ENCODE measurements at places on chromosomes 11 and 22.

- no peak for DNase-seq
Measured at GRCh38 chr11:111306321-111306720, 8.0 kb downstream of the POU2AF3 start.

- DNase-seq, result peak; percentile 87
Measured at GRCh38 chr11:111733016-111733415, 33.2 kb downstream of the PPP2R1B start.

- DNase-seq, result peak; percentile 57
Measured at GRCh38 chr11:60625262-60625661, 74.2 kb upstream of the MS4A8 start.

- peak; percentile 58 for DNase-seq
Measured at GRCh38 chr11:10927538-10927937, 69.7 kb upstream of the ZBED5 start.

- DNase-seq, result peak; percentile 71
Measured at GRCh38 chr22:45553351-45554039, 50.8 kb downstream of the FBLN1 start.

- no peak for DNase-seq
Measured at GRCh38 chr22:38404419-38404818, 50.6 kb downstream of the KCNJ4 start.

DNA sequence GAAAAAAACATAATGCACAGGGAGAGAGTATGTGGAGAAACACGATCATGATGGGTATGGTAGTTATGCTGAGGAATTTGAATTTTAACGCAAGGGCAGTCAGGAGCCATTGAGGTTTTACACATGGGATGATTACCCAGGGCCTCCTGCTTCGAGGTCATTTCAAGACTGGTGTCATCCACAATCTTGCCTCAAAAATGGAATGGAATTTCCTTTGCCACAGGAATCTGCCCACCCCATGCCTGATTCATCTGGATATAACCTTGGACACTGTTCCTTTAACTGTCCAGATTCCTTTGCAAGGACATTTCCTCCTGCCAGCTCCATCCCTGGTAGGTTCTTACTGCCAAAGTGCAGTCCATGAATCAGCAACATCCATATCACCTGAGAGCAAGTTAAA is 655.9 kb upstream of the TENM4 start:
- peak; percentile 98 for DNase-seq

DNA sequence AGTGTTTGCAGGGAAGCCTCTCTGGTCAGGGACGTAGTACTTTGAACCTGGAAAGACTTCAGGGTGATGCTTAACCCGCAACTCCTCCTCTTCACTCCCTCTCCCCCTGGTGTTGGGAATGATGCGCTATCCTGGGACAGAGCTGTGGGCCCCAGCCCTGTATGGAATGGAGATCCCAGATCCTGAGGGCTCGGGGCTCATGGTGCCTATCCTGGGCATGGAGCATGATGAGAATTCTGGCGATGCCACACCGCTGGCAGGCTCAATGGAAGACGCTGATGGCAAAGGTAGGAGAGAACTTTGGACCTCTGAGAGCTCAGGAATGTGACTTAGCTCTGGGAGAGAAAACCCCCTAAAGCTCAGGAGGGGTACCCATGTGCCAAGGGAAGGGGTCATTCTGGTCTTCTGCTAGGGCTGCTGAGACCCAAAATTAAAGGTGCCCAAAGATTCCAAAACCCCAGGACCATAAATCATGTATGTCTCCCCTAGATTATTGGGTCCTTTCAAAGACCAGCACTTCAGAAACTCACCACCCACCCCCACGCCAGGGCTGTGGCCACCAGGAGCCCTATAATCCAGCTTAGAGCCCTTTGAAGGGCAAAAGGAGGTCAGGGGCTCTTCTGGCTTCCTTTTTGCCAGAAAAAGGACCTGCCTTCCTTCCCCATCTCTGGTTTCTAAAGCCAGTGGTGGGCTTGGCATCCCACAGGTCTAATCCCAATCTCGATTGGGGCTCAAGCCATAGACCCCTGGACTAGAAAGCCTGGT is 52.5 kb downstream of the BTG4 start:
- no peak for DNase-seq

DNA sequence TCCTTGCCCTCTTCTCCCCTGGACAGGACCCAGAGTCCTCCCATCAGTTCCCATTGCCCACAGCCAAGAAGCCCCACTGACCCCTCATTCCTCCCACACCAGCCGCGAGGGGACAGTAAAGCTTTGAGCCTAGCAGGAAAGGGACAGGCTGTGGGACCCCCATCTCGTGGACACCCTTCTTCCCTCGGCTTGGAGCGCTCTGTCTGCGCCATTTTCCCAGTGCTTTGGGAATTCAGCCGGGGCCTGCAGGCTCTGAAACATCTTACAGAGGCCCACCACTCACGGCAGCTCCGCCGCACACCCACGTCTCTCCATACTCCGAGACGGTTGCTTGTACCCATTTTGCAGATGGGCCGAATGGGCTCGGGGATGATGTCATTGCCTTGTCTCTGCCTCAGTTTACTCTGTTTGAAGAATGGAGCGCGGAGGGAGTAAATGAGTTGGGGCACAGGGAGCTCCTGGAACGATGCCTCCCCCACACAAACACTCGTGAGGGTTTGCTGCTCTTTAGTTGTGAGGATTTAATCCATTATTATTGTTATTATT is 447.7 kb downstream of the TBC1D22A start:
- no peak for DNase-seq

DNA sequence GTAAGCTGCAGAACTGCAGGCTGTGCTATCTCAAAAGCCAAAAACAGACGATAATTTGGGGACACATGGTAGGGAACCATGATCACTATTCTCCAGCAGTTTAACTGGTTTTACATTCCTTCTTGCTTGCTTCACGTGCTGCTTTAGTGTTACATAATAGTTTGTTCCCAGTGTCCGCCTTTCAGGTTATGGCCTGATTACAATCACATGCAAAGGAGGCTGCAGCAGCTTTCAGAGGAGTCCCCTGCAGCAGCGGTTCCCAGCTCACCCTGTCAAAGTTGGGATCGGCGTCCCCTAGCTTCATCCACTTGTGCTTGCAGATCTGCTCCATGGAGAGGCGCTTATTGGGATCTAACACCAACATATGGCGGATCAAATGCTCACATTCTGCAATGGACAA is 39.2 kb upstream of the APOA1 start:
- no peak for DNase-seq

DNA sequence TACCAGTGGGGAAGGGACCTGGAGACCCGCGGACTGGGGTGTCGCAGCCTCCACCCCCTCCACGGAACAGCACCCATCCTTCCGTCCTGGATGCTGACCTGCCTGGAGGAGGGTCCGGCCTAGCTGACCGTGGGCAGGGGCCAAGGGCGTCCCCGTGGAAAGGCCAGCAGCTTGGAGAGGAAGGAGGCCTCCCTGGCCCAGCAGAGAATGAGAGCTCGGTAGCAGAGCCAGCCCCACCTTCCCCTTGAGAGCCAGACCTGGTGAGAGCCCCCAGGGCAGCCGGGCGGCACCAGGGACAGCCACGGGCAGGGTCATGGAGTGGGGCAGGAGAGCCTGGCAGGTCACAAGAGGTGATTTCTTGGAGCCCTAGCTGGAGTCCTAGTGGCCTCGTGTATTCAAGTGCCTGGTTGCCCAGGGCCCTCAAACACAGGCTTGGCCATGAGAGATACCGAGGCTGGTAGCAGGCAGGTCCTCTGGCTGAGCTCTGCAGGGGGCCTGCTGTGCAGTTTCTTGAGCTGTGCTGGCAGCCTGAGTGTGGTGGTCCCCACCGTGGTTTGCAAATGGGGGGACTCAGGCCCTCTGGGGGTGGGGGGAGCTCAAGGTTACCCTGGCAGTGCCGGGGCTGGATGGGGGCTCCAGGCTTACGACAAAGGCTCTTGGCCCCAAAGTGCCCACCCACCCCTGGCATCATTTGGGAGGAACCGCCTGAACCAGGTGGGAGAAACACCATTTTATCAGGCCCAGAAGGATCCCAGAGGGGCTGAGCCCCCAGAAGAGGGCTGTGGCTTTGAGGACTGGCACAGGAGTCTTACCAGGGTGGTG is 7.6 kb downstream of the TSPAN32 start:
- no peak for DNase-seq

DNA sequence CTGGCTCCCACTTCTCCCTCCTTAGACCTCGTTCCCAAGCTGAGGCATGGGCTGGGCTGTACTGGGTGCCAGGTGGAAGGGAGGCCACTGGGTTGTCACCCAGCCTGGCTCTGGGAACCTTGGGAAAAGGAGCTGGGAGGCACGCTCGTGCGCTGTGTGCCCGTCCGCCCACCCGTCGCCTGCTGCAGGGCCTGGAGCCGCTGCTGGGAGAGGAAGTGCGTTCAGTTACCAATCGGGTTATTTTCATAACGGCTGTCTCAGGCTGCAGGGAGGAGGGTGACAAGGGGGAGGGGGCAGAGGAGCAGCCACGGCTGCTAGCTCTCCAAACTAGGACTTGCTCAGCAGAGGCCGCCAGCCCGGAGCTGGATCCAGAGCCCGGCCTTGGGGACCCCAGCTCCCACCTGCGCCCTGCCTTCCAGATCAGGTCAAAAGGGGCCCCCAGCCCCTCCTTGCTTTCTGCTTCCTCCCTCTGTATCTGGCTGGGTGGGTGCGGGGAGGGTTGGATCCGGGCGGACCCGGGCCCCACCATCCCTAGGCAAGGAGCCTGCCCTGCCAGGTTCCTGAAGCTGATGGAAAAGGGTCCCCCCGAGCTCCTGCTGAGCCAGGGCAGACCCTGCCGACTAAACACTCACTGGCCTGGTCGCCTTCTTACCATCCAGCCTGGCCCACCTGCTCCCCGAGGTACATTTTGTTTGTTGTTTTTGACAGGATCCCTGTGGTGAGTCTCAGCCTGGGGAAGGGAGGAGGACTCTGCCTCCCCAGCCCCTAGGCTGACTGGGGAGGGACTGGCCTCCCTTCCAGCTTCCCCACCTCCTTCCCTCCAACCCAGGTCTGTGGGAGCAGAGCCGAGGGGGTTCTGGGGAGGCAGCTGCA is 14.3 kb downstream of the DGKZ start:
- no peak for DNase-seq

- DNase-seq, result no peak
Measured at GRCh38 chr11:112748252-112748651, 213.0 kb upstream of the NCAM1 start.

DNA sequence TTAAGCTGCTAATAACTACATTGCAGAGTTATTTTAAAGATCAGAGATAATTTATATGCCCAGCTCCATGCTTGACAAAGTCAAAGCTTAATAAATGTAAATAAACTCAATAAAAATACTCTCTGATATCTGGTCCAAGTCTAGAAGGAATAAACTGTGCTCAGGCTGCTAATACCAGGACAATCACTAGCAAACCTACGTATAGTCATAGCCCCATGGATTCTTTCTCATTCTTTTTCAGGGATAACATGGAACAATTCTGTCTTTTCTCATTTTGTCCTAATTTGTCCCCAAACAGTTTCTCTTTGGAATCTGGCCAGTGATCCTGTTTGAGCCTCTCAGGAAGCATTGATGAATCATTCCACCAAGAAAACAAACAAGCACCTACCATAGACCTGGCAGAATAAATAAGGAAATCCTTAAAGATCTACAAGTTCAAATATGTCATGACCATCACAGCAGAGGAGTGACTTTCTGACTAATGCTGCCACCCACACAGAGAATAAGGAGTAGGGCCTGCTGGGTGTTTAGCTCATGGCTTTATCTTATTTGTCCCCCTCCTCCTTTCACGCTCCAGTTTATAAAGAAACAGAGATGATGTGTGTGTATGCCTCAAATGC is 14.1 kb upstream of the B3GNT6 start:
- peak; percentile 70 for DNase-seq

DNA sequence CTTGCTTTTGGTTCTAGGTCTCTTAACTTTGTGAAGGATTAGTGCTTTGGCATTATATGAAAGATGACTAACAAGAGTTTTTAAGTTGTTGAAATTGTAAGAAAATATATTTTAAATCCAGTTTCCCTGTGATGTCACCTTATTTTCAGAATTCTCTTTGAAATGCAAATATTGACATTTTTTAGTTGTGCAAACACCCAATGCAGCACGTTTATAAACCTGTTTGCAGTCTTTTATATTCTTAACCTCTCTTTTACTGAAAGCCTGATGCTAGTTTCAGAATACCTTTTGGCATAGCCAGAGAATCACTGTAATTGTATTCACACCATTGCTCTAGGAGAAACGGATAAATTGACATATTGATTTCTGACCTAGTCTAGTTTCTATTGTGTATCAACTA is 42.8 kb upstream of the SLC37A2 start:
- no peak for DNase-seq

DNA sequence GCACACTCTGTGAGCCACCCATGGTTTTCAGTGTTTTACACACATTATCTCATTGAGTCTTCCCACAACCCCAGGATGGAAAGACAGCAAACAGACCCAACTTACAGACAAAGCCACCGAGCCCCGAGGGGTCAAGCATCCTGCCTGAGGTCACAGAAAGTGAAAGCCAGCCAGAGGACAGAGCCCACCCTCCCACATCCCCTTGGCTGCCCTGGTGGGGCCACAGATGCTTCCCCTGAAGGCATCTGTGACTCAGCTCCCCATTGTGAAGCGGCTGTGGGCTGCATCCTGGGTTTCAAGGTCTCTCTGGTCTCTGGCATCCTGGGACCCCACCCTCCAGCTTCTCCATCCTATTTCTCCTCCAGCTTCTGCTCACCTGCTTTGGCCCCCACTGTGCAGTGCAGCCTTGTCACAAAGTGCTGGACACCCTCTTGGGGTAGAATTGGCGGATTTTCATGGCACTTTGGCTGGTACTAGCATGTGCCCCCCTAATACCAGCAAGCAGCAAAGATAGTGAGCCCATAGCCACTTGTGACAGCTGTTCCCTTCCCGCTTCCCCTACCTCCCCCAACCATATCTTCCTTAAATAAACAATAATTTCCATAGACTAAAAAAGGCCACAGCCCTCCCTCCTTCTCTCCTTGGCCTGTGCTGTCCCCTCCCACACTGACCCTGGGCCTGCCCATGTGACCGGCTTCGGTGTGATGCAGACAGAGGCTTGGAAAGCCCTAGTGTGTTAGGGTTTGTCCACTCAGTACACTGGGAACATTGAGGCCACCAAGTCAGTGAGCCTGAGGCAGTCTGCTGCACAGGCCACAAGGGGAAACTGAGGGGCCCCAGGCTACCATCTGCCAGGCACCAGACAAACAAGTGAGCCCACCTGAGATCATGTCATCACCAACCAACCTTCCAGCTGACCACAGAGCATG is 53.9 kb upstream of the SHISAL1 start:
- DNase-seq, result no peak

DNA sequence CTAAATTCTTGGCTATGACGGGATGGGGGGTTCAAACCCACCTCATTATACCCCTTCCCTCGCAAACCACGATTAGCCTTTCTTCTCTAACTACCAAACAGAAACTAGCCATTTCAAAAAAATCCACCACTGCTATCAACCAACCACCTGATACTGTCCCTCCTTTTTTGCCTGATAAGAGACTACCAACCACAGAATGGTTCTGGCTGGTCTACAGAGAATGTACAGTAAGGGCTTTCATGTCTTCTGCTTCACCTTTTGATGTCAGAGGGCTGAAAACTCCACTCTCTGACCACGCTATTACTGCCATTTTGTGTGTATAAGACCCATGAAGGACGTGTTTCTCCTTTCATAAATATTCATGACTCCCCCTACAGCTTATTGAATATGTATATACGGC is 19.1 kb downstream of the RIC3 start:
- DNase-seq, result no peak

- DNase-seq, result peak; percentile 16
Measured at GRCh38 chr11:97732011-97732632, 1288.6 kb upstream of the CNTN5 start.

GRCh38 chr11:47376107-47376524 is 2.2 kb downstream of the SPI1 start:
- DNase-seq, result peak; percentile 63

- peak; percentile 26 for DNase-seq
Measured at GRCh38 chr22:28395920-28396753, 283.5 kb downstream of the TTC28 start.

Measured in kidney tubule cell (primary cell).